CD4-positive, alpha-beta T cell (primary cell): ENCODE measurements at places on chromosomes 5 and 9.
A peak's percentile ranks its signal among the peaks of the same experiment; 100 is the strongest.

- no peak for DNase-seq
Observed at GRCh38 chr5:31492869-31493268, 39.0 kb downstream of the DROSHA start.

GRCh38 chr5:153523831-153524230 is 33.4 kb downstream of the GRIA1 start:
- no peak for DNase-seq

- DNase-seq = no peak
Observed at GRCh38 chr5:117551236-117551635, 976.6 kb upstream of the SEMA6A start.

DNA sequence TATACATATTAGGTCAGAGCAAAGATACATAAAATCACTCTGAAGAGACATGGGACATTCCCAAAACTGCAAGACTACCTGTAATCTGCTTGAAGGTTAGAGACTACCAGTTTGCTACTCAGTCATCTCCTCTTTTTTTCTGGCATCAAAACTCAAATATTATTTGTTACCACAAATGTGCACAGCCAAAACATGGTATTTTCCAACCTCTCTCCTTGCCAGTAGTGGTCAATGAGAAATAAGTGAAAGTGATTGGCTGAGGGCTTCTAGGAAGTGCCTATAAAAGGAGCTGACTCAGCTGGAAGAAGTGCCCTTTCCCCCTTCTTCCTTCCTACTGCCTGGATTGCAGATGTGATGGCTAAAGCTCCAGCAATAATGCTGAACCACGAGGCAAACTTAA is 13.8 kb downstream of the GZMK start:
- DNase-seq = no peak

DNA sequence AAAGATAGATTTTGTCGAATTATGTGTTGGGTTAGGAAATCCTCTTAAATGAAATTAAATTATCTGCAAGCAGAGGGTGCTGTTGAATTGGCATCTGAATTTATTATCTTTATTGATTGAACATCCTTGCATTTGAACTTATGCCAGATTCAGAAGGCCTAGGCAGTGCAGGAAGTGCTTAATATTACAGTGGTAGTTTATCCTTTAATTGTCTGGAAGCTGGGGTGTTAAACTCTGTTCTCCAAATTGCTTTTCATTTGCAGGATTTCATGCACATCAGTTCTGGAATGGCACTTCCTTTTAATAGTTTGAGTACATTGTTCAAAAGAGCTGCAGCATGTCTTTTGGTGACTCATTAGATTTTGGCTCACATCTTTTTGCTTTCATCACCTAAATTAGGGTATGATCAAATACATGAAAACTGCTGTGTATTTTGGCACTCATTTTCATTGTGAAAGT is 186.3 kb downstream of the KDM4C start:
- no peak for DNase-seq

- peak; percentile 27 for DNase-seq
Observed at GRCh38 chr5:14628346-14628745, 36.2 kb upstream of the OTULIN start.

DNA sequence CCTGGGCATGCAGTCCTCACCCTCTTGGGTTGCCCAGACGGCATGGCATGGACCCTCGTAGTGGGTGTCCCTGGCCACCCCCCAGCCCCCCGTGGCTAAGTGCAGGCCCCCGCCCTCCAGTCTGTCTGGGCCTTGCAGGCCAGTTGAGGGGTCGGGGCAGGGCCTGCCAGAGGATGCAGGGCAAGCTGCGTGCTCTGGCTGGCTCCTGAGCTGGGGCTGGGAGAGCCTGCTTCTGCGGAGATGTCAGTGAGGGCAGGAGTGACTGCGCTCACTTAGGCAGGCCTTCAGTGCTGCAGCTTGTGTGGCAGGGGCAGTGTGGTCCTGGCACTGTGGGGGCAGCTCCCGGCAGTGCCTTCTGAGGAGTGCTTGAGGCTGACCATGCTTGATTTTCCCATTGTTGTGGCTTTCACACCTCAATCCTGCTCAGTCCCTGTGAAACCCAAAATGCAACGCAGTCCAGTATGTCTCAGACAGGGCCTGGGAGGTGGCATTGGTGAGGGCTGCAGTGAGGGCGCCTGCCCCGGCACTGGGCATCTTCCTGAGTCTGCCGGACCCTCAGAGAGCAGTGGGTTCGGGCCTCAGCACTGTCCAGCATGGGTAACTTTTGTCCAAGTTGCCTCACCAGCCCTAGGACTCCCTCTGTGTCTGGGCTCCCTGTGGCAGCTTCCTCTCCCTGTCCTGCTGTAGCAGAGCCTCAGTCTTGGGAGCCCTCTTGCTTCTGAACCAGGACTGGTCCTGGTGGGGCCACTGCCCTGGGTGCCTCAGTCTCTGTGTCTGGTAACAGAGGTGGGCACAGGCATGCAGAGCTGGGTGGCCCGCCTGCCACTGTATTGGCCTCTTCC is 93.0 kb downstream of the PHF2 start:
- peak; percentile 0 for DNase-seq

- no peak for DNase-seq
Observed at GRCh38 chr5:137837491-137838394, 29.9 kb upstream of the MYOT start.

GRCh38 chr5:150142185-150142958 is 13.3 kb downstream of the PDGFRB start:
- no peak for DNase-seq

DNA sequence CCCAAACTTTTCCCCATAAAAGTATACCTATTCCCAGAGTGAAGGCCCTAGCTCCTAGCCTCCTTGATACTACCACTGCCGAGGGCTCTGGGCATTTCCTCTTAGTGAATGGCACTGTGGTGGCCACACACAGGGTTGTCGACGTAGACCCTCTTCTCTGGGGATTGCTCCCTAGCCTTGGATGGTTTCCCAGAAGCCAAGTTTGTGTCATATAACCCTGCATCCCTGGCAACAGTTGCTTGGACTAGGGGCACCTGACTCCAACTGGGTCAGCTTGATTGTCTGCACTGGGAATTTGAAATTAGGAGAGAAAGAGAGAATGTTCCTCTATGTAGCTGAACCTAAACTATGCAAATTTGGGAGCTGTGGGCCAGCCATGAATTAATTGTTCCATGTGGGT is 32.3 kb upstream of the KIF2A start:
- DNase-seq = no peak

DNA sequence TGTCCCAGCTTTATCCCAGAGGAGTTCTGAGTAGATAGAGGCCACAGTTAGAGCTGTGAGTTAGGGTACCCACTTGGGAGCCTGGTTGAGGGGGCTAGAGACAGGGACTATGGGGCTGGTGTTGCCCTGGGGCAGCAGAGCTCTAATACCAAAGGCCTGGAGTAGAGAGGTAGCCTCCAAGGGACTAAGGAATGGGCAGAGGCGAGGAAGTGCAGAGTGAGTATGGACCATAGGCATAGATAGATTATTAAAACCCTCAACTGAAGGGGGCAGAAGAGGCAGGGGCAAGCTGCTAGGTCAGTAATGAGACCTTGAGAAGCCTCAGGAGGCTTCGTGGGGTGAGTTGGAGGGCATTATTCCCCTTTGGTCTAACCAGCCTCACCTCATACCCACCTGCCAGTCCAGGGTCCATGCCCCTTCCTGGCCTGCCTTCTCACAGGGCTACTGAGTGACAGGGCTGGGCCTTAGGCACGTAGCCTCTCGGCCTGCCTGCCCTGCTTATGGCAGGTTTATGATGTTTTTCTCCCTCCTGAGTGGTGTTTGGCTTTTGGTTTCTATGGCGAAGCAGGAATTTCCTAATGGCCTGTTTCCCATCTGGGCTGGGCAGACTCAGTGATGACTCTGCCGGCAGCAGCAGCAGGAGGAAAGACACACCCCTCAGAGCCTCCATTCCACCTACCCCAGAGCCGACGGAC is 8.0 kb downstream of the PDLIM4 start:
- no peak for DNase-seq

- DNase-seq = no peak
Observed at GRCh38 chr5:10448754-10449360, 7.2 kb downstream of the ROPN1L start.

DNA sequence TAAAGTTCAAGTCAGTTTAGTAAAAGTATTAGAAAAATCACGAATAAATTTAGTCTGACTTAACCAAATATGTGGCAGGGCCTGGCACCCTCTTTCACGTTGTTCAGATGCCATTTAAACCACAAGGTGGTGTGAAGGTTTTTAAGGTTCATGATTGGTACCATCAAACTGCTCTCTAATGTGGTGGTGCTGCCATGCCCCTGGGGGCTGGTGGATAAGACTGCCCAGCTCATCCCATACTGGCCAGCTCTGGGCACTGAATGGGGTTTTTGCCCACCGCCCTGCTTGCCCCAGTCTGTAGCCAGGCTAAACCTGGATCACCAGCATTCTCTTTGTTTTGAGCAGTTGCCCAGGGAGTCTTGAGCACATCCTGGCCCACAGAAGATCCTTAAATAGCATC is 159.3 kb downstream of the GABBR2 start:
- no peak for DNase-seq

DNA sequence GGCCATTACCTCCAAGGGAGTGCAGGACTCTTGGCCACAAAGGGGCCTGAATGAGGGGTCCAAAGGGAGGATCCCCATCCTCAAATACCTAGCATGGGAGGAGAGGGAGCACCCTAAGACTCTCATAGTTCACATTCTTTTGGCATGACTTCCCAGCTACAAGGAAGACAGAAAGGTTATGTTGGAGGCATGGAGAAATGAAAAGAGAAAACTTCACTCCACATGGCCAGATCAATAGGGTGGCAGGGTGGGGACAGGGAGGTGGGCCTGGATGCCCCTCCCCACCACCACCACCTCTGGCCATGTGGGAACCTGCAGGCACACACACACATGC is 97.6 kb downstream of the PAX5 start:
- DNase-seq = no peak

GRCh38 chr5:74502479-74502950 is 138.0 kb downstream of the ENC1 start:
- no peak for DNase-seq

GRCh38 chr5:10856683-10857337 is 95.8 kb upstream of the DAP start:
- DNase-seq = peak; percentile 5
